ENCODE measurements at places on chromosomes 5 and 9.
A peak's percentile ranks its signal among the peaks of the same experiment; 100 is the strongest.

GRCh38 chr9:116099821-116100220, 53.8 kb upstream of the PAPPA start:
- no peak for DNase-seq

DNA sequence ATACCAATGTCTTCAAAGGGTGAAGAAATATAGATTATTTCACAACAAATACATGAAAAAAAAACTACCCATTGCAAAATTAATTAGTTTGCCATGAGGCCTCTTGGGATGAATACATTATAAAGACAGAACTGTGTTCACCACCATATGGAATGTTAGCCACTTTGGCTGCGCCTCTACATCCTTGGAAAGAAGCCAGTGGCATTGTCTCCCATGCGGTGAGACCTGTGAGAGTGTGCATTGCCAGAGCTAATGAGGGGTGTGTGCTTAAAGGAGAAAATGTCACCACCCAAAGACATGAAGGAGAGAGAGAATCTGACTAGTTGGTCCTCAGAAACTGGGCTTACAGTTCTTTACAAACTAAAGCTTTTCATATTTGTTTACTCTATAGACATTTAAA, 110.6 kb downstream of the PLPPR1 start:
- no peak for DNase-seq

DNA sequence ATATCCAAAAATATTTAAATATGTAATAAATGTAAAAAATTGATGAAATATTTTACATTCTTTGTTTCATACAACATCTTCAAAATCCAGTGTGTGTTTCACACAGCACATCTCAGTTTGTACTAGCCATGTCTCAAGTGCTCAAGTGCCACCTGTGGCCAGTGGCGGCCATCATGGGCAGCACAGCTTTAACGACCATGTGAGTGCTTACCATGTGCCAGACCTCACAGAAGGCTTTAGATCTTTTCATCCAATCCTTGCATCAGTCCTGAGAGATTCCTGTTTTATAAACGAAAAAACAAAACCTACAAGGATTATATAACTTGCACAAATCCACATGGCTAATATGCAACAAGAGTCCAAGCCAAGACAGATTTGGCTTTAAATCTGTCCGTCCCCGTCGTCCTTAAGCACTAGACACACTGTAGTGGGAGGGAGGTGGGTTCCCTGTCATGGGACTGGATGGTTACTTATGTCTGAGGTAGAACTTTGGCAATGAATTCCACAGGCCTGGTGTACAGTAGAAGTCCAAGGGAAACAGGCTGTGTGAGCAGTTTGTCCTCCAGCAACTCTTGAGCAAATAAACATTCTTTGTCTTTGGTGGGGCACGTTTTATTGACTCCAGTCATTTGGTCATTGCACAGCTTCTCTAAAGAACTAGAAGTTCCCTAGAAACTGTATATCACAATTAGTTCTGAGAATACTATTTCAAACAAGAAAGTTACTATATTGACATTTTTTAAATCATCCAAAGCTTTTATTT, 25.0 kb upstream of the F2R start:
- no peak for DNase-seq

DNA sequence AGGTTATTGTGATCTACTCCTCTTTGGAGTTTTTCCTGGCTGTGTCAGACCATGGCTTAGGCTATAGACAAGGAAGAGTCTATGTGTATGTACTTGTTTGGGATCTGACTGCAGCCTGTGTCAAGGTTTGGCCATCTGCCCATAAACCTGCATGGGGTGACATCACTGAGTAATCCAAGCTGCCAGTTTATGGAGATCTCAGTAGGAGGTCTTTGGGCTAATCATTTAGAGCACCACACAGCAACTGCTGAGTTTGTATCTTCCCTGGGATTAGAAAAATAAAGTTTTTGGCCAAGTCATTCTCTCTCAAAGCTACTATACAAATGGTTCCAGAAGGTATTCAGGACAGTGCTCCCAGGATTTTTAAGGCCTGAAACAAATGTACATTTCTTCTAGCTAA, 65.5 kb upstream of the HSPB3 start:
- peak; percentile 49 for DNase-seq

- no peak for DNase-seq
Observed at GRCh38 chr5:15691521-15691920, 191.5 kb downstream of the FBXL7 start.

DNA sequence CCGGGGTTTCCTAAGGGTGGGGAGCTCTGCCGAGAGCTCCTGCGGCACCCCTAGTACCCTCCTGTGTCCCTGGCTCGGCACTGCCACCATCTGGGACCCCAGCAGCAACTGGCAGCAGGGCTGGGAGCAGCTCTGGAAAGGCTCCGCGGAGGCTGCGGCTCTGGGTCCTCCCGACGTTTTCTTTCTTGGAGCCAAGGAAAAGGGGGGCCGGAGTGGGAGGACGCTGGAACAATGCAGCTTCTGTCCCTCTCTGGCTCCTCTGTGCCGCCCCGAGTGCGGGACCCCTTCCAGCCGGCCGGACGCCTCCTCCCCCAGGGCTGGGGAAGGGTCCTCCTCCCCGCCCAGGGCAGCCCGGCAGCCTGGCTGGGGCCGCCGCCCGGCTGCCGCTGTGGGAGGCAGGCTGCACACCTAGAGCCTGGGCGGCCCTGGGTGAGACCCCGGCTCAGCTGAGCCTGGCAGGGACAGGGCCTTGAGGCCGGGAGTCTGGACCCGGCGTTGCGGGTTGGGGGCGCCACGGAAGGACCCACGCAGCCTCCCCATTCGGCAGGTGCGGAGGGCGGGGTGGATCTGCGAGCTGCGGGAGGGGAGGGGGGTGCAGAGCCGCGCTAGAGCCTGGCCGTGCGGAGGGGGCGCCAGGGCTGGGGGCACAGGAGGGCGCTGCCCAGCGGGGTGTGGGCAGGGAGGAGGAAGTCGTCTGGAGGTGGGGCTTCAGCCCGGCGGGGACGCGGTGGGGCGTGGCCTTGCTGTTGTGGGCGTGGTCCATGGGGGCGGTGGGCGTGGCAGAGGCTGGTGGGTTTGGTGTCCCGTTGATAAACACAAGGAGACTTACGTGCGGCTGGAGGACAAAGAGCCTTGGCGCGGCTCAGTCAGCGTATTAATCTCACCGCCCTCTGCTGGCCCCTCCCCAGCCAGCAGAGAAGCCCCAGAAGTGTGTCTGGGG, 15.1 kb downstream of the GPSM1 start:
- peak; percentile 96 for DNase-seq

DNA sequence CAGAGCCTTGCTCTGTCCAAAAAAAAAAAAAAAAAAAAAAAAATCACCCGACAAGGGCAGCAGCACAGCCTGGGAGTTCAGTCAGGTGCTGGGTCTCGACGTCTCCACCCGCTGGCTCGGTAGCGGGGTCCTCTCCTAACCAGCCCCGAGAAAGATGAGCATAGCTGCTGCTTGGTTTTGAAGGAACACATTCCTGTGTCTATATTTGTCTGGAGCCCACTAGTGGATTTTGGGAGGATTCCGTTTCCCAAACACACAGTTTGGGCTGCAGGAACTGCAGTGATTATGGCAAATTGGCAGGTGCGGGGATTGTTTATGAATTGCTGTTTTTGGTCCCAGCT, 1.2 kb downstream of the OTULINL start:
- no peak for DNase-seq

DNA sequence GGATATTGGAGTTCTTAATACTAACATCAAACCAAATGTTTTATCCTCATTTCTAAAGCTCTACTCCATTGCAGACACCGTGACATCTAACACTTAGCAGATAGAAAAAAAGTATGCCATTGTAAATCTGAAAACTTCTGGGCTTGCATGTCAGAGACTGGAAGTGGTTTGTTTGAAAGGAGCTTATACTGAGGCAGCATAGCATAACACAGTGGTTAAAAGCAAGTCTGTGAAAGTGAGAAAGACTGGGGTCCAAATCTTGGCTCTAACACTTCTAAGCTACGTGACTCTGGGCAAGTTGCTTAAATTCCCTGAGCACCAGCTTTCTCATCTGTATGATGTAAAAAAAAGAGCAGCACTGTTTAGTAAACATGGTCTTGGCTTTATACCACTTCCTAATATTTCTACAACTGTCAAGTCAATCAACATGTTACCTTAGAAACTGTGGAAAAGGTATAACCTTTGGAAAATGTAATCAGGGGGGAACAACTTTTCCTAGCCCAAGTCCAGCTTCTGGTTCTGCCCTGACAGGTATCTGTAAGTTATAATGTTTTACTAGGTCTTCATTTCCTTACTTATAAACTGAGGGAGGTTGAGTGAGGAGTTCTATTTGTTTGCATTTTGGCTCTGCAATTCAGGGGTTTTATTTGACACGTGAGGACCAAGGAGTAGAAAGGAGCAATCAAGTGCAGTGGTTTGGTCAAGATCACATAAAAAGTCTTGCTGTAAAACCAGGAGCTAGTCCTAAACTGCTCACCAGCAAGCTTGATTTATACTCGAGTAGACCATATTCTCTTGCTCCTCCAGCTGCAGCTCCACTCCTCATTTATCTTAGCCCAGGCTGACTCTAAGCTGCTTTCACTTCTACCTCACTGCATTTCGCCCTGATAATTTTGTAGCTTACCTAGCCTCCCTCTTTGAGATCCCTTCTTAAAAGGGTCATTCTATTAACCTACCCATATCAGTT, 541.0 kb downstream of the RAB3C start:
- DNase-seq, result no peak

DNA sequence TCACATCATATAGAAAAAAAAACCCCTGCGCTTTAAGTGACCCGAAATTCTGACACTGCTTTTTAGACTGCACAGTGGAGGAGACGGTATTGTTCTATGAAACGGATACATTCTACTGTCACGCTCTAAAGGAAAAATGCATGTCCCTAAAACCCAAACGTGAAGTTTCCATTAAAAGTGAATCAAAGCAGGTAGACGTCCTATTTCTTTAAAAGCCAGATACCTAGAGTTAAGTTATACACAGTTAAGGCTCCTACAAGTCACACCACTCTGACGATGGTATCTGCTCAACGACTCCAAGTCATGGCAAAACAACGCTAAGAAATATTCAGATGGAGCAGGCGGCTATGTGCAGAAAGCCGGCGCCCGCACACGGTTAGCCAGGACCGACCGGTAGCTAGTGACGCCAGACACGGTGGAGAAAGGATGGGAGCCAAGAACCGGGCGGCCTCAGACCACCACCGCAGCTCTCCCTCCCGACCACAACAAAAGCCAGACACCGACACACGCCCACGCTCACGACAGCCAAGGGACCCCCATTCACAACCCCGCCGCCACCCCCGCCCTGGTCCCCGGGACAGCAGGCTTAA, 734 bp downstream of the SKP1 start:
- DNase-seq, result peak; percentile 54

Data from hematopoietic multipotent progenitor cell treated with erythropoietin and hydrocortisone succinate and interleukin-3 and kit ligand, for 4 days (in vitro differentiated cells).